ENCODE measurements at places on chromosomes 3 and 15.
A peak's percentile ranks its signal among the peaks of the same experiment; 100 is the strongest.

GRCh38 chr3:99753268-99753975, 64.2 kb upstream of the CMSS1 start:
- peak; percentile 11 for DNase-seq

DNA sequence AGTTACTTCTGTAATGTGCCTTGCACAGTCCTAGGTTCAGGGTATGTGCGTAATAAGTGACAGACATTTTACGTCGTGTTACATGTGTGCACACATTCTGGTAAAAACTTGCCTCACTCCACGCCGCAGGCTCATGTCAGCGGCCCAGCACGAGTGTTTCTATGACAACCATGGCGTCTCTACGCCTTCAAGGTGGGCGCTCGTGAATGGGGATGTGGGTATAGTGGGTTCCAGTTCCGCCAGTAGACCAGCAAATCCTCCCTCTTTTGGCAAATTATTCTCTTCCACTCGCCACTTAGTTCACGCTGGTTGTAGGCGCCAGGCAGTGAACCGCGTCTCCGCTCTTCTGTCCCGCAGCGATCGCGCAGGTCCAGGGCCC, 40.3 kb downstream of the CHST14 start:
- no peak for DNase-seq

DNA sequence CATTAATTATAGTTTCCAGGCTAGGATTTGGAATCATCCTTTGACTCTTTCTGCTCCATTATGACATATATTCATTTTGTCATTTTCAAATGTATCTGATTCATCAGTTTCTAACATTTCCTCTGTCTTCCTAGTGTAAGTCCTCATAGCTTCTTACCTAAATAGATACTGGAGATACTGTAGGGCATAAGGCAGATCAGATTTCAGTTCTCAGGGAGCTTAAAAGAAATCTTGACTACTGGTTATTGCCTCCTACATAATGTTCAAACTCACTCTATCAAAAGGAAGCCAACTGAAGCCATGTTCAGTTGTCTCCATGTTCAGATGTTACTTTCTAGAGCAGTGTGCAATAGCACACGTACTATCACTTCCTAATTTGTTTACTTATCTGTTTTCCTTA, 29.6 kb upstream of the CTDSPL2 start:
- DNase-seq, result no peak

- DNase-seq, result no peak
Observed at GRCh38 chr3:116087426-116087825, 357.9 kb downstream of the LSAMP start.
